SK-N-SH (cell line): ENCODE measurements at places on chromosomes 6 and 20.
A peak's percentile ranks its signal among the peaks of the same experiment; 100 is the strongest.

GRCh38 chr20:45104786-45105185 lies 3.9 kb upstream of the KCNS1 start:
- DNase-seq: no peak

GRCh38 chr6:49565855-49566254 lies 15.4 kb downstream of the C6orf141 start:
- DNase-seq: no peak

DNA sequence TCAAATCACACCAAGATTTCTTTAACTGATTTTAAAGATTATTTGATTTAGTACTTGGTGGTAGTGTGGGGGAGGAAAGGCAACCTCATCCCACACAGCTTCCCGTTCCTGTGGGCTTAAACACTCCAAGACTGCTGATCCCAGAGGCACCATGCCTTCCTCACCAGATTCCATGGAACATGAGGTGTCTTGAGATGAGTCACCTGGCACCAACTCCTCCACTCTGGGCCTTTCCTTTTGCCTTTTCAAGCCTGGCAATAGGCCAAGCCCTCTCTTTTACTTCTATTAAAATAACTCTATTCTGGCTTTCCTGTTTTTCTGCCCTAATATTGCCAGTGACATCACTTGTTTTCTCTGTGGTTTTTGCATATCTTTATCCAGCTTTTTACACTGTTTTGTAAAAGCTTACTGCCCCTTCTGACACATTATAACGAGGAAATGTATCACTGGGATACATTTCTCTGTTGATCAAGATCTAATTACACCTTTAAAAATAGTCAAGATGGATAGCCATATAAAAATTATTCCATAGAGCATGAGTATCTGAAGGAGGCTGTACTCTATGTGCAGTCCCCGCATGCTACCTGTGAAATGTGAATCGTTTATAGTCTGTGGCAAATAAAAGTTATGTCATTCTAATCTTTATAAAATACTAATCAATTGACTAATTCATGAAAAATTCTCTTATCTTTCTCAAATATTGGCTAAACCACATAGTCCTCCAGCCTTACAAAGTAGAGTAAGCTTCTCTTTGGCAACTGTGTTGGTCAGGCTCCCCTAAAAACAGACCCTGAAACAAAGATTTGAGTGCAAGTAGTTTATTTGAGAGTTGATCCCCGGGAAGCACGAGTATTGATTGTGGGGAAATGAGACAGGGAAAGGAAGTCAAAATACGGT lies 257.8 kb upstream of the KCNQ5 start:
- DNase-seq: no peak

DNA sequence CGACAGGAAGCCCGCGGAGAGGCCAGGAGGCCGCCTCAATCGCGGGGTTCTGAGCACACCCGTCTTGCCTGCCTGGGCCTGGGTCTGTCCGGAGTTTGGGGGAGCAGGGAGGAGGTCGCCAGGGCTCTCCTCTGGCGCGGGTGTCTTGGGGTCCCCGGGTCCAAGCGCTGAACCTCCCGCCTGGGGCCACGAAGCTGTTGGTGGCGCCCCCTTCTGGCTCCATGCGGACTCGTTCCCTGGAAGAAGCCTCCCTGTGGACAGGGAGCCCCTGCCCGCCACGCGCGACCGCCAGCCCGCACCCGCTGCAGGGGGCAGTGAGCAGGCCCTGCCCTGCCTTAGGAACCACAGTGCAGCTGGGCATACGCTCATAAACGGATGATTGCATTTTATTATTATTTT lies 44.7 kb downstream of the MCUR1 start:
- DNase-seq: peak; percentile 36

DNA sequence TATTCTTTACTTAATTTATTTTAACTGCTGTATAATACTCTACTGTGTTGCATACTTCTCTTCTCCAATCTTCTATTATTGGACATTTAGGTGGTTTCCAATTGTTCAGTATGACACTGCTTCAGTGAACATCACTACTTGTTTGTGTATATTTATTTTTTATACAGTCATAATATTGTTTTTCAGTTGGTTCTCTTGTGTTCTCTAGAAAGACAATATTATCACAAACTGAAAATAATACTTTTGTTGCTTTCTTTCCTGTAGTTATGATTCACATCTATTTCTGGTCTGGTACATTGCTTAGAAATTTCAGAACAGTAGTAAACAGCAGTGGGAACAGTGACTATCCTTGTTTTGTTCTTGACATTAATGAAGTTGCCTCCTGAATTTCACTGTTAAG lies 62.8 kb upstream of the GTSF1L start:
- no peak for DNase-seq

GRCh38 chr6:14596410-14596809 lies 478.8 kb downstream of the CD83 start:
- DNase-seq: no peak

GRCh38 chr20:14777591-14777990 lies 440.2 kb upstream of the FLRT3 start:
- no peak for DNase-seq

DNA sequence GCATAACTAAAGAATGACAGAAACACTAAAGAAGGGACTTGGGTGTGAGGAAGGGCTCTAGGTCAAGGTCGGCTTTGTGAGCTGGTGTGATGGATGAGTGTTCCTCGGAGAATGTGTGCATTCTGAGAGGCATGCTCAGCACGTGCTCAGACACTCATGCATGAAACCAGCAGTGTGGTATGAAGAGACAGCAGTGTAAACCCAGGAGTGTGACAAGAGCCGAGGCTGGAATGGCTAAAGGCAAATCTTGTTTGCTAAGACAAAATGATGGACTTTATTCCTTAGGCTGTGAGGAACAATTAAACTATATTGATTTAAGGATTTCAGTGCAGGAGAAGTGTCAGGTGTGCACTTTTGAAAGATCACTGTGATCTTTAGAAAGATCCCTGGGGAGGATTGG lies 107.4 kb upstream of the MAP7 start:
- no peak for DNase-seq

DNA sequence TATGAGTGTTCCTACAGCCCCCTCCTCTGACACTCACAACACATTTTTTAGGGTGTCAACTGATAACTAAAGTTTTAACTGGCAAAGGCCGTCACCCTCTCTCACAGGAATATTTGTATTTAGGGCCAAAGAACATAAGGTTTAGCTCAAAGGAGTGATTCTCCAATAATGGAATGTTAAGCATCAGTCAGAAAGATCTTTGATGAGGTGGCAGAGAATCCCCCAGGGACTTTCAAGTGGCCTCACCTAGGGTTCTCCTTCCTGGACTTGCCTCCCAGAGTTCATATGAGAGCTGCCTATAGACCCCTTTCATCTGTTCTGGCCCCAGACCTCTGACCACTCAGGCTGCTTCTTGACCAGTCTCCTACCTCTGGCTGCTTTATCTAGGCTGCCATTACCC lies 7.4 kb upstream of the SCUBE3 start:
- no peak for DNase-seq

DNA sequence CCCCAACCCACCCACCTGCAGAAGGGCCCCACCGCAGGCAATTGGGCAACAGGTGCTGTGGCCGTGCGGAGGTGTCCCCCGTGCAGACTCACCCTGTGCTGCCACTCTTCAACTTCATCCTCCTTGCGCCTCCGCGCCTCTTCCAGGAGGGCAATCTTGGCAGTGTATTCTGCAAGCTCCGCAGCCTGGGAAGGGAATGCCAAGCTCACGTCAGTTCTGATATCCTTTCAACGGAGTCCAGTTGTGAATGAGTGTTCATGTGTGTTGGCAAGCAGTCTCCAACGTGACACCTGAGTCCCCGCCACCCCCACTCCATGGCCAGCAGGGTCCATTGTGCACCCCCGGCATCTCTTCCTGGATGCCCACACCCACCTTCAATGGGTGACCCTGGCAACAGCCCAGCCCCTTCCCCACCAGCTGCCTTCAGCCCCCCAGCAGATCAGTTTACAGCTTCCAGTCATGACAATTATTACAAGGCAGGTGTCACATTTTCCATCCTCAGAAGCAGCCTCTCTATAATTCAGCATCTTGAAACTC lies 49.9 kb downstream of the EZR start:
- DNase-seq: no peak

GRCh38 chr6:146910611-146911010 lies 293.6 kb upstream of the STXBP5 start:
- no peak for DNase-seq

DNA sequence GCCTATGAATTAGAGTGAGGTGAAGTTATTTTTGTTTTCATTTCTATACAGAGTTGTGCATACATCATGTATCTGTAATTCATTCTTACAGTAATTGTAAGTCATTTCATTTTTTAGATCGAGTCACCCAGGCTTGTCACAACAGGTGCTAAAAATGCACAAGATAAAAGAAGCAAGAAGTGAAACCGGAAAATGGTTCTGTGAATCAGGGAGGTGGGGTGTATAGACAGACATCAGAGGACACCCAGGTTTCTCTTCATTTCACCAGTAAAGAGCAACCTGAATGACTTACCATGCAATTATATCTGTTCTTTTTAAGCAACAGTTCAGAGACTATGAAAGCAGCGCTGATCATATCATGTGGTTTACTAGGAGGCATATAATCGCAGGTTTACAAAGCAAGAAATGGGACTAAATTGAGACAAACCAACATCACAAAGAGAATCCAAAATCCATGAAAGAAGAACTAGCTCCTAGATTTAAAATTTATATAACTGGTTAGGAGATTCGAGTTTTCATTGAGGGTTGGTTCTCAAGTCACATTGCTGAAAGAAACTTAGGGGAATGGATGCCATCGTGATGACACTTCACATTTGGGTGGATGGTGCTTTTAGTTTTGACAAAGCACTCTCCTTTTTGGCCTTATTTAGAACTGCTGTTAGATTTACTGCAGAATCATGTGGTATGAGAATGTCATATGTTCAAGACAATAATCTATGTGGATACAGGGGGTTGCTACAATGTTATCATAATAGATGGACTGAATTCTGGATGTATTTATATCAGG lies 27.9 kb upstream of the TBC1D7 start:
- no peak for DNase-seq

DNA sequence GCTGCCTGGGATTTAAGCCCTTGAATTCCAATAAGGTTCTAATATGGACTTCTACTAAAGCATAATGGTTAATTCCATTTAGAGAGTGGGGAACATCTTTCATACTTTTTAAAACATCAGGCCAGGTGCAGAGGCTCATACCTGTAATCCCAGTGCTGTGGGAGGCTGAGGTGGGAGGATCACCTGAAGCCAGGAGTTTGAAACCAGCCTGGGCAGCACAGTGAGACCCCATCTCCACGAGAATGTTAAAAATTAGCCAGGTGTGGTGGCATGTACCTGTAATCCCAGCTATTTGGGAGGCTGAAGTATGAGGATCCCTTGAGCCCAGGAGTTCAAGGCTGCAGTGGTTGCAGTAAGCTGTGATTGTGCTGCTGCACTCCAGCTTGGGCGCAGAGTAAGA lies 35.0 kb downstream of the E2F3 start:
- DNase-seq: no peak

- DNase-seq: no peak
Measured at GRCh38 chr20:19970256-19970765, 46.9 kb upstream of the NAA20 start.

- DNase-seq: no peak
Measured at GRCh38 chr6:28357036-28357435, 7.3 kb downstream of the ZKSCAN3 start.

GRCh38 chr6:148814082-148814790 lies 67.4 kb downstream of the UST start:
- DNase-seq: no peak

- no peak for DNase-seq
Measured at GRCh38 chr6:72649032-72649984, 27.4 kb downstream of the KCNQ5 start.

DNA sequence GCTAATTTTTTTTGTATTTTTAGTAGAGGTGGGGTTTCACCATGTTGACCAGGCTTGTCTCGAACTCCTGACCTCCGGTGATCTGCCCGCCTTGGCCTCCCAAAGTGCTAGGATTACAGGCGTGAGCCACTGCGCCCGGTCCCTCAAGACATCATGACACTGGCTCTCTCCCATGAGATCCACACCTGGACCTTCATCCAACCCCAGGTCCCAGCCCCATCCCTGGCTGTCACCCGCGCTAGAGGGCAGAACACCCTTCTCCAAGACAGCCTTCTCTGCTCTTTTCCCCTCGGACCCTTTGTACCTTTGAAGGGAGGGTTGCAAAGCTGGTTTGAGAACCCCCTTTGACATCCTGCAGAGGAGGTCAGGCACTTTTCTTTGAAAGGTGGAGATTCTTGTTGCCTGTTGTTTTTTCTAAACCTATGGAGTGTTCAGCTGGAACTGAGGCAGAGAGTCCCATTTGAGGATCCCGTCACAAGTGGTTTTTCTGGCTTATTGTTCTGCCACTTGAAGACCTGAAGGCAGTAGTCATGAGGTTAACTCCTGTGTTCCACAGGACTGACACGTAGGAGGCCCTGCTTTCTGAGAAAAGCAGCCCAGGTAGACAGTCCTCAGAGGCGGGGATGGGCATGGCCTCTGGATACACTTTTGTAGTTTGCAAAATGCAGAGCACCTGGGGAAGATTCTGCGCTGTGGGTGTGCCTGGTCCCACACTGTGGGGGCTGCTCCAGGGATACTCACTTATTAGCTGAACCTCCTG lies 171.1 kb upstream of the SNX9 start:
- DNase-seq: no peak

DNA sequence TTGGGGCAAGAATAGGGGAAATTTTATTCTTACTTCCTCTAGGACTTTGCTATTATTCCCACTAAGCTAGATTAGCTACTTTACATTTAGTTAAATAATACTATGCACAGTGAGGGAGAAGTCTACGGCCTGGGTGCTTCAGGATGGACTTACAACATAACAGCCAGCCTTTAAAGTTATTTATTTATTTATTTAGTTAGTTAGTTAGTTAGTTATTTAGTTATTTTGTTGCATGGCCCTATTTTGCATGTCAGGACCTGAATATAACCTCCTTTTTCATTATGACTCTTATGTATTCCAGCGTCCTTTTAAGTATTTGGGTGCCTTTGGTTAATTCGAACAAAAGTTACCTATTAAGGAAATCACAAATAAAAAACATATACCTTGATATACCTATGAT lies 238.7 kb downstream of the EYS start:
- no peak for DNase-seq

DNA sequence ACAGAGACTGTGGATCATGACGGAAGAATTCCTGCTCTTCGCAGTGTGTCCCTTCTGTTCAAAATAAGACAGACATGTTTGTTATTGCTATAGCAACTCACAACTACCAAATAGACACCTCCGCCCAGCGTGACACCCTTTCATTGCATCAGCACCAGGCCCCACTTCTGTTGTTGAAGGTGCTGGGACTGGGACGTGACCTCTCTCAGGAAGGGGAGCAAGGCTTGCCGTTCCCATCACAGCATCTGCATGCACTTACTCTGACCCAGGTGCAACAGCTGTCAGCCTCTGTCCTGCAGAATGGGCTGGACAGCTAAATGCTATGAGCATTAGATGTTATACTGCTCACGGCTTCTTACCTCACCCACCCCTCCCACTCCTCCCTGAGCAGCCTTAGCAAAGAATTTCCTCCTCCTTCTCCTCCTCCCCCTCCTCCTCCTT lies 94.1 kb downstream of the DACT2 start:
- no peak for DNase-seq
